ENCODE measurements at places on chromosomes 6 and 20.

DNA sequence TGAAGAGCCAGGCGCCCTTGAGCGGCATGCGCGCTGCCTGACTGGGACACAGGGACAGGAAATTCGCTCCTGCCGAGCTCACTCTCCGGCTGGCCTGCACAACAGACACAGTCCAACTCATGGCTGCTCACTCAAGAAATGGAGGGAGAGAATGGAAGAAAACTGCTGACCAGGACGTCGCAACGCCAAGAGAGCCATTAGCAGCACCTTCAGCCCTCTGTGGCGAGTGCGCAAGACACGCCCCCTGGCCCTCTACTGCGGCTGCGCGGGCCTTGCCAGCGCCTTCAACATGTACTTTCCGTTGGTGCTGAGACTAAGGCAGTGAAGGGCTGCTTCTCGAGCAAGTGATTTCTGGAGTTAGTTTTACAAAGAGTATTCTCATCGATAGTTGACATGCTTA, 23.3 kb downstream of the TMEM242 start:
- no peak for DNase-seq

- DNase-seq, result no peak
Measured at GRCh38 chr6:161080263-161080970, 88.8 kb downstream of the MAP3K4 start.

- peak; percentile 50 for DNase-seq
Measured at GRCh38 chr6:41367700-41368099, 32.3 kb downstream of the NCR2 start.

DNA sequence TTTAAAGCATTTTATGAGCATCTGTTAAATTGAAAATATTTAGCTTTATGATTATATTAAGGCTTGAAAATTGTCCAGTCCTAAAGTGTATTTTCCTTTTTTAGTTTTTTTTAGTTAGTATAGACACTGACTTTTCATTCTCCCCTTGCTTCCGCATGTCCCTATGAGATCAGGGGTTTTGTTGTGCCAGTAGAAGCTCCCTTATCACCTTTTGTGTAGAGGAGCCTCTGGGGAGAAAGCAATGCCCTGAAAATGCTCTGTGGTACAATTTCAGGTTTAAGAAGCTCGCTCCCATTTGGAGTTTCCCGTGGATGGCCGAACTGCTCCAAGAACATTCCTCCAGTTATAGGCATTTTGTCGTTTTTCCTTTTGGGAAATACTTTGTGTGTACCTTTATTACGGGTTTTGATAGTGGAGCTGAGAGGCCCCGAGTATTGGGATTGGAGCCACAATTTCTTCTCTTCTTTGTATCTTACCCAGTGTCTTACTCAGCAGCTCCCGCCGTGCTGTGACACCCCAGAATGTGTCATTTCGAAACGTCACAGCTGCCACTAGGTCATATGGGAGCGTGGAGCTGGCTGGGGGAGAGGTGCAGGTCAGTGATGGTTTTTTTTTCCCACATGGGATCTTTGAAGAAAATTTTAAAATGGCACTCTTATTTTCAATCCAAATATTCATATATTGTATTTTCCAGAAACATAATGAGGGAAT, 49.9 kb downstream of the RPRD1B start:
- DNase-seq, result peak; percentile 33

- DNase-seq, result peak; percentile 41
Measured at GRCh38 chr20:62755817-62756724, 40.2 kb upstream of the MRGBP start.

DNA sequence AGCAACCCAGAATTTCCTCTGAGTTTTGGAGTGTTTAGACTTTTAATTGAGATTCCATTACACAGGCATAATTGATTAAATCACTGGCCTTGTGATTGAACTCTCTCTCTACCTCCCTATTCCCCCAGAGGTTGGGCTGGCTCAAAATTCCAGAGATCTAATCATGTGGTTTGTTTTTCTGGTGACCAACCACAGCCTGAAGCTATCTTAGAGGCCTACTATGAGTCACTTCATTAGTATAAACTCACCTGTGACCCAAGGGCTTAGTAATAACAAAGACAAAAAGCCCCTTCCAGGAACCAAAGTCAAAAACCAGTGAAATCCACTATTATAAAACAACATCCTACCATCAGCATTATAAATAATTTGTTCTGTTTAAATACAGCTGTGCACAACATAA, 992.5 kb upstream of the CITED2 start:
- no peak for DNase-seq

- no peak for DNase-seq
Measured at GRCh38 chr20:35831971-35832370, 60.2 kb downstream of the PHF20 start.

GRCh38 chr6:21404577-21404976, 189.0 kb upstream of the SOX4 start:
- no peak for DNase-seq

- no peak for DNase-seq
Measured at GRCh38 chr6:21263531-21264287, 329.8 kb upstream of the SOX4 start.

DNA sequence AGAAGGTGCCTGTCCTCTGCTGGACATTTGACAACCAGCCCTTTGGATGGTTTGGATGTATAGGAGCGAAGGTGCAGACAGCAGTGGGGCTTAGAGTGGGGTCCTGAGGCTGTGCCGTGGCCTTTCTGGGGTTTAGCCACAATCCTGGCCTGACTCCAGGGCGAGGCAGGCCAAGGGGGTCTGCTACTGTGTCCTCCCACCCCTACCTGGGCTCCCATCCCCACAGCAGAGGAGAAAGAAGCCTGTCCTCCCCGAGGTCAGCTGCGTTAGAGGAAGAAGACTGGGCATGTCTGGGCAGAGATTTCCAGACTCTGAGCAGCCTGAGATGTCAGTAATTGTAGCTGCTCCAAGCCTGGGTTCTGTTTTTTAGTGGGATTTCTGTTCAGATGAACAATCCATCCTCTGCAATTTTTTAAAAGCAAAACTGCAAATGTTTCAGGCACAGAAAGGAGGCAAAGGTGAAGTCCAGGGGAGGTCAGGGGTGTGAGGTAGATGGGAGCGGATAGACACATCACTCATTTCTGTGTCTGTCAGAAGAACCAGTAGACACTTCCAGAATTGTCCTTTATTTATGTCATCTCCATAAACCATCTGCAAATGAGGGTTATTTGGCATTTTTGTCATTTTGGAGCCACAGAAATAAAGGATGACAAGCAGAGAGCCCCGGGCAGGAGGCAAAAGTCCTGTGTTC, 1.3 kb upstream of the CDKN1A start:
- DNase-seq, result no peak

- DNase-seq, result no peak
Measured at GRCh38 chr6:4463236-4463635, 313.0 kb upstream of the CDYL start.

DNA sequence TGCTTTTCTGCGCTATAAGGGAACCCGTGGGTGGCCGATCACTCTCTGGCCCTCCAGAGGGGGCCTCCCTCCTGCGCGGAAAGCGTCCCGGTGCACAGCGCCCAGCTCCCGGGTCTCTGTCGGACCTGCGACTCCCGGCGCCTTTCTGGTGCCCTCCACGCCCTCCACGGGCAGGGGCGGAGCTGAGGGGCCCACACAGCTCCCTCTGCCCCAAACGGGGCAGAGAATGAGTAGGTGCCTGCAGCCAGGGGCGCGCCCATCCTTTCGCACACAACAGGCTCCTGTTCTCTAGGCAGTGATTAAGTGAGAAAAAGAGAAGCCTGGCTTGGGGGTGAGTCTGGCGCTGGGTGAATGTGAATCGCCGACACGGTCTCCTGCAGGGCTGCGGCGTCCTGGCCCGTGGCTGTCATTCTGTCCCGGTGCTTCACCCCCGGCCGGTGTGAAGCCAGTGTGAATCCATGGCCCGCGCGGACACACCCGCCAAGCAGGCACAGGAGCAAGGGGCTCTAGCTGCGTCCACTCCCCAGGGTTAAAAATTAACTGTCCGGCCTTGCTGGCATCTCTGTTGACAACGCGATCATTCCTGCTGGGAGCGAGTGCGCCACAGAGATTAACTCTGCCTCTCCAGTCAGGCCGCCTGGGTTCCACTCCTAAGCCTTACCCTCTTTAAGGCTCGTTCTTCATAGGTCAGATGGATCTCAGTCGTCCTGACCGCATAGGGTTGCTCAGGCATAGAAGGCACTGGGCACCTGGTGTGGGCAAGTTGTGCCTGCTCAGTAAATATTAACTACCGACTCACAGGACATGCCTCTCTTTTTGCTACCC, 88.8 kb downstream of the PCSK2 start:
- DNase-seq, result no peak

- DNase-seq, result peak; percentile 48
Measured at GRCh38 chr20:63587776-63588591, 13.9 kb upstream of the HELZ2 start.

DNA sequence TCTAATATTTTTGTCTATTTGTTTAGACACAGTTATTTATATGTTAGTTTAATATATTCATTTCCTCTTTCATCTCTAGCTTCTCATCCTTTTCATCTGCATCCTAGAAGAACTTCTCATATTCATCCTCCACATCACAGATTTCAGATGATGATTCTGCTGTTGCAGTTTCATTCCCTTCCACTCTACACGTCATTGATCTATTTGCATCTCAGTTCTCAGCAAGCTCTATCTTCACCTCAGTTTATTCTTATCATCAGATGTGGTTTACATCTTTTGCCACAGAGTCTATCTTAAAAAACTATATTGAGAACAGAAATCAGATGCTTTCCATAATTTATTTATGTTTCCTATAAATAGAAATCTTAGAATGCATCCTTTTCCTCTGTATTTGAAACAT, 13.3 kb downstream of the SLC2A12 start:
- no peak for DNase-seq

- DNase-seq, result no peak
Measured at GRCh38 chr20:50403565-50404418, 106.4 kb upstream of the PTPN1 start.

DNA sequence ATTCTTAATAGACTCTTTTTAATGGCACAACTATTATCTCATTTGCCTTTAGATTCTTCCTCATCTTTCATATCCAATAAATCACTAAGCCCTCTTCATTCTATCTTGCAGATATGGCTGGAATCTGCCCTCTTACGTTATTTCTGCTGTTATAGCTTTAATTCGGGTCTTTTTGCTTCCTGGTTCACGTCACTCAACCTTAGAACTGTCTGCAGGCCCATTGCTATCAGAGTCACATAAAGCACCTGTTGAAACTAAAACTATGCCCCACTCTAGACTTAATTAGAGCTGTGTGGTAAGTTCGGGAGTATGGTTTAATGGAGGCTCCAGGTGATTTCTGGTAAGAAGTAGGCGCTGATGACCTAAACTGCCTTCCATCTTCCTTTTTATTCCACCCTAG, 988 bp downstream of the QRSL1 start:
- no peak for DNase-seq

DNA sequence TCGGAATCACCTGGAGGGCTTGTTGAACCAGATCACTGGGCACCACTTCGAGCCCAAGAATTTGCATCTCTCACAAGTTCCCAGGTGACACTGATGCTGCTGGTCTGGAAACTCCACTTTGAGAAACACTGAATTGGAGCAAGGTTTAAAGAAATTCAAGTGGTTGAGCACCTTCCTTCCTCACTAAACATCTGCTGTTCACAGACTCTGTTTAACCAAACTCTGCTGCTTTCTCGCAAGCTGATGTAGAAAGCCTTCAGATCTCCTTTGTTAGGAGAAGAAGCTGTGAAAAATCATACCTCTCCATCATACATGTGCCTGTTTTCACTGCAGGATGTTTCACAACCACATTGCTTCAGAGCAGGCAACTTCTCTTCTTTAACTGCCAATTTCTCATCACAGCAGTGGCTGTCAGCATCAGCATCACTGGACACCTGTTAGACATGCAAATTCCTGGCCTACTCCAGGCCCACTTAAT, 87.5 kb upstream of the TOP1 start:
- no peak for DNase-seq

GRCh38 chr6:2918936-2919335, 15.8 kb upstream of the SERPINB9 start:
- DNase-seq, result no peak

GRCh38 chr20:34663213-34663943, 13.5 kb downstream of the PIGU start:
- no peak for DNase-seq

DNA sequence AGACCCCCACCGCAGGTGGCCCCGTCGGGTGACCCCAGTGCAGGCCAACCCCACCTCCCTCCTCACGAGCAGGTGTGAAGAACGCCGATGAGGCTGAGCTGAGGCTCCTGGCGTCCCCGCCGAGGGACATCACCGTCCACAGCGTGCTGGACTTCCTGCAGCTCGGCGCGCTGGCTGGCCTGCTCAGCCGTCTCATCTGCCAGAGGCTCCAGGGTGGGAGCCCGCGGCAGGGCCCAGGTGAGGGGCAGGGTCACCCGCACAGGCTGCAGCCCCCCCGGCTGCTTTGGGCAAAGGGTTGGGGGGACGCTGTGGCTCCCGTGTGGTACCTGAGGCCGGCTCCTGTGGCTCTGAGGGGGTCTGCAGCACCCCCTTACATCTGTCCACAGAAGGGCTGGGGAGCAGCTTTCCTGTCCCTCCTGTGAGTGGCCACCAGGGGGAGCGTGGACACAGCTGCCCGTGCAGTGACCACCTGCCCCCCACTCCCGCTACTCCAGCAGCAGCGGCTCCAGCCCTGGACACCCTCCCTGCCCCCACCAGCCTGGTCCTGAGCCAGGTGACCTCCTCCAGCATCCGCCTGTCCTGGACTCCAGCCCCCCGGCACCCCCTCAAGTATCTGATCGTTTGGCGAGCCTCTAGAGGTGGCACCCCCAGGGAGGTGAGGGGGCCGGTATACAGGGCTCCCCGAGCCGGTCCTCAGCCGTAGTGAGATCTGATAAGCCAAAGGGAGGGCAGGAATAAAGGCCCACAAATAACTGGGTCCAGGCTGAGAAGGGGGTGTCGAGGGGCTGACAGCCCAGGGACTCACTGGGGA, 16.5 kb downstream of the COL20A1 start:
- DNase-seq, result peak; percentile 50

DNA sequence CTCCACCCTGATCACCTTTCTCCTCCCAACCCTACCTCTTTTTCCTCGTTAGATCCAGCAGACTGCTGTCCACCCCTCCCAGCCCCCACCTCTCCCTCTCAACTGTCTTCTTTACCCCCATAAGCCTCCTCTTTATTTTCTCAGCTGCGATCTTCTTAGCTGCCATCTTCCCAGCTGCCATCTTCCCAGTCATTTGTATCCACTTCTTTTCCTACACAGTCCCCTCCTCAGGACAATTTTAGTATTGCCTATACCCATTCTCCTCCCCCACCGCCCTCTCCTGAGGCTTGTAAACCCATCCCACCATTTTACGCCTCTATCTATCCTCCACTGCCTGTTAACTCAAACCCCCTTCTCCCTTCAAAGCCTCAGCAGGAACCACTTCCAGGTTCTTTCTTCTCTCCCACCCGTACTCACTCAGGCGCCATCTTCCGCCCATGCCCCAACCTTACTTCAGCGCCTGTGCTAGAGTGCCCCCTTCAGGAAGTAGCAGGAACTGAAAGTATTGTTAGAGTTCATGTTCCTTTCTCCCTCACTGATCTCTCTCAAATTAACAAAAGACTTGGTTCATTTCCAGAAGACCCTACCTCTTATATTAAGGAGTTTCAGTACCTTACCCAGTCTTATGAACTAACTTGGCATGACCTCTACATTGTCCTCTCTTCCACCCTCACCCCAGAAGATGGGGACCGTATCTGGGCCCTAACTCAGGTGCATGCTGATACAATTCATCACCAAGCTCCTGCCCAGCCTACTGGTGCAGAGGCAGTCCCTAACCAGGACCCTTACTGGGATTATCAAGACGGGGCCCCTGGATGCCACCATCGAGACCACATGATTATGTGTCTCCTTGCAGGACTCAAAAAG, 236.0 kb downstream of the ADGRG6 start:
- no peak for DNase-seq

GRCh38 chr6:583635-584034, 73.3 kb downstream of the HUS1B start:
- DNase-seq, result no peak

Measured in heart left ventricle (tissue), 16 donors.